ENCODE measurements at places on chromosomes 2 and 18. TPM values are rescaled to one million over a fixed set of nuclear protein-coding genes. Genes with fewer than 3 reads are reported as not detected.

DNA sequence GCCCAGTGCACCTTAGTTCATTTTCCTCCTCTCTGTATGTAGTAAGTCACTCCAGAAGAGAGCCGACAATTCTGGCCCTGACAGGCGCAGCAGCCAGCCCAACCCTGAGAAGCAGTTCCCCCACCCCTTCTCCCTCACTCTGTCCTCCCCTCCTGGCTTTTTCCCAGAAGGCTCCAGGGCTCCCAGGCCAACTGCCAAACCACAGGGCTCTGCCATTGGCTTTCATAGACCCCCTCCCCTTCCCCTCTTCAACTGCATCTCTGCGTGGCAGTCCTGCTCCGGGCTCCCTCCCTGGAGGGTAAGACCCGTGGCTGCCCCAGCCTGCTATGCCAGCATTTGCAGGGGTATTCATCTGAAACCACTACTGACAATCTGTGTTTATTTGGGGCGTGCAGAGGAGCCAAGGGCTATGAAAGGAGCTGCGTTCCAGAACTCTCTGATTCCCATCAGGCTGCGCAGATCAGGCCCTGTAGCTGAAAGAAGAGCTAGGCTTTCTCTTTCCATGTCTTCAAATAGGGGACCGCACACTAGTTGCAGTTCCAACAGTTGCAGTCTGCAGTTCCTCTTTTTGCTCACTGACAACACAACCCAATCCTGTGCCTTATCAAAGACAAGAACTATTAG, 388.6 kb upstream of the TNP1 start:
- DNase-seq: no peak

DNA sequence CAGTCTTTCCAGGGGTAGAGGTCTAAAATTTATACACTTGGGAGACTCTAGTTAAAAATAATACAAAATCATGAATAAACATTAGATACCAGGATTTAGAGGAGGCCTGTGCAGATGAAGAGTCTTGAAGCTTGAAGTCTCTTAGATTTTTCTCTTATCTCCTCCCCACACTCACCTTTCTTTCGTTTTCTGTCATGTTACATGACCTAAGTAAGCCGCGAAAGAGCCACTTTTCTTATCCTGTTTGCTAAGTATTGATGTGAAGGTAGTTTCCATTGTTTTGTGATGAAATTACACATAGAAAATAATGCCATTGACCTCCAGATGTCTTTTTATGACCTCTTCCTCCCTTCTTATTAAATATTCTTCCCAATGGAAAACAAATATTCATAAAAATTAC, 367.8 kb downstream of the LRRTM1 start:
- no peak for DNase-seq

Gene RFTN2
- 0.08 TPM for total RNA-seq

Gene KCNG3
- total RNA-seq: not detected

Gene TMEM17
- not detected for total RNA-seq

Gene FOXD4L1
- 0.14 TPM for total RNA-seq

Data from activated naive CD8-positive, alpha-beta T cell treated with anti-CD3 and anti-CD28 coated beads, Interleukin-2, amount 10 ng/mL, durations not matched to agents 7 days and 5 days (primary cell).